Stimulated activated effector memory CD8-positive, alpha-beta T cell treated with anti-CD3 and anti-CD28 coated beads, Interleukin-12 subunit alpha, Interleukin-12 subunit beta, amount 100 ng/mL, for 72 hours (primary cell): ENCODE measurements at places on chromosomes 2 and 18.

GRCh38 chr2:193476171-193476800 lies 1281.6 kb upstream of the TMEFF2 start:
- no peak for DNase-seq

- no peak for DNase-seq
Measured at GRCh38 chr2:75076088-75076487, 117.6 kb downstream of the POLE4 start.

DNA sequence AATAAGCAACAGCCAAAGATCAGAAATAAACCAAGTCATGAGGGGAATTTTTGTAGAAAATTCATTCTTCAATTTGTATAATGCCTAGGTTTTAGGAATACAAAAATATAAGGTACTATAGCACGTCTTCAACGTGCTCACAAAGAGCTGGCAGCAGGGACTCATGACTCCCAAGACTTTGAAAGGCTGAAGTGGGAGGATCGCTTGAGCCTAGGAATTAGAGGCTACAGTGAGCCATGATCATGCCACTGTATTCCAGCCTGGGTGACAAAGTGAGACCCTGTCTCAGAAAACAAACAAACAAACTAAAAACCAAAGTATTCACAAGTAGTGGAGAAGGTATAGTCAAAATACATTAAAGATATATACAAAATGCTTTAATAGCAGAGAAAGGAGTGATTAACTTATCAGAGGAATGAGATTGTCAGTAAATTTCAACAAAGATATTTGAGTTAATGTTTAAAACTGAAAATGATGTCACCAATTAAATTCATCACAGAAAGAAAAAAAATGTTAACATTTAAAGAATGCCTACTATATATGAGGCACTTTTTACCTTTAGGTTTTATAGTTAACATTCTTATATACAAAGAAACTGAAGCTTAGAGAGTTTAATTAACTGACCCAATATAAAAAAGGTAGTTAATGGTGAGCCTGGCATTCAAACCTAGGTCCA lies 3.2 kb downstream of the WDR33 start:
- DNase-seq: no peak

GRCh38 chr2:96715658-96716057 lies 24.2 kb downstream of the LMAN2L start:
- no peak for DNase-seq

- no peak for DNase-seq
Measured at GRCh38 chr2:226860087-226860486, 24.2 kb downstream of the RHBDD1 start.

- no peak for DNase-seq
Measured at GRCh38 chr2:79977792-79978191, 326.8 kb downstream of the LRRTM1 start.

DNA sequence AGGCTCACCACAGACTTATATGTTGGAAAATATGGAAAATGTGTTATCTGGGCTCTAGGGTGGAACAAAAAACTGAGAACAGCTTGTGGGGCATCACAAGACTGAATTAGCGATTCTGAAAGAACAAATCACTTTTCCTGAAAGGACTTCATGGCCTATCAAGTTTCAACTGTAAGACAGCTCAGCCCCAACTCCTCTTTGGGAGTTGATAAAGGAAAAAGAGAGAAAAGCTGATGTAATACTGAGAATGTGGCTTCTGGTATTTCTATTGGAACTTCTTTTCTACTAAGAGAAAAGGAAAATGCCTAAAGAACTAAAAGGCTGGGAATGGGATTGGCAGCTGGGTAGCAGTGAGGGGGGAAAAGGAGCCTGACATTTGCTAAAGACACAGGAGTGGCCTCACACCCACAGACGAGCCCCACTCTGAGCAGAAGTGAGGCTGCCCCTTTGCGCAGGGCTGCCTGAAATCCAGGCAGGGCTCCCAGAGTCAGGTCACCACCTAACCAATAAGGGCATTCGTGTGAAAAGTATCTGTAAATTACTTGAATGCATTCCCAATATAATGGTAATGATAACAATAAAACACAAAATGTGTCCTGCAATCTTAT lies 75.6 kb downstream of the LRP2 start:
- DNase-seq: no peak

DNA sequence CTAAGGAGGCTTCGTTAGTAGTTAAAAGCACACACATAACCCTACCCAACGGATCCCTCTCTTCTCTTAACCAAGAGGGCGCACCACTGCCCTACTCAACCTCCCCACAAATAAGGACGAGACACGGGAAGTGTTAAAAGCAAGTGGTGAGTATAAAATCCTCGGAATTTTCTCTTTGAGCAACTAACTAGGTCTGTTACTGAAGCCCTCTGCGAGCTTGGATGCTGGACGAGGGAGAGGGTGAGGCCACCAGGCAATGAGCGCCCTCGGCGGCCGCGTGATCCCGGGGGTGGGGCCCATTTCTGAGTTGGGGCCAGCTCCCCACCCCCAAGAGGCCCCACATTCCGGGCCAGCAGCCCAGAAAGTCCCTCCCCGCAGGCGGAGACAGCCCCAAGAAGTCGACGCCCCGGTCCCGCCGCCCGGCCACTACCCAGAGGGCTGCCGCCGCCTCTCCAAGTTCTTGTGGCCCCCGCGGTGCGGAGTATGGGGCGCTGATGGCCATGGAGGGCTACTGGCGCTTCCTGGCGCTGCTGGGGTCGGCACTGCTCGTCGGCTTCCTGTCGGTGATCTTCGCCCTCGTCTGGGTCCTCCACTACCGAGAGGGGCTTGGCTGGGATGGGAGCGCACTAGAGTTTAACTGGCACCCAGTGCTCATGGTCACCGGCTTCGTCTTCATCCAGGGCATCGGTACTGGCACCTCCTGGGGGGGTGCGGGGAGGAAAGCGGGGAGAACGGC lies at the start of gene CYBRD1:
TSS of gene CYBRD1 (plus strand) at position 423 of the 736 bp plus-strand sequence. CDS start at position 495, 72 bp downstream.
- DNase-seq: peak; percentile 55

DNA sequence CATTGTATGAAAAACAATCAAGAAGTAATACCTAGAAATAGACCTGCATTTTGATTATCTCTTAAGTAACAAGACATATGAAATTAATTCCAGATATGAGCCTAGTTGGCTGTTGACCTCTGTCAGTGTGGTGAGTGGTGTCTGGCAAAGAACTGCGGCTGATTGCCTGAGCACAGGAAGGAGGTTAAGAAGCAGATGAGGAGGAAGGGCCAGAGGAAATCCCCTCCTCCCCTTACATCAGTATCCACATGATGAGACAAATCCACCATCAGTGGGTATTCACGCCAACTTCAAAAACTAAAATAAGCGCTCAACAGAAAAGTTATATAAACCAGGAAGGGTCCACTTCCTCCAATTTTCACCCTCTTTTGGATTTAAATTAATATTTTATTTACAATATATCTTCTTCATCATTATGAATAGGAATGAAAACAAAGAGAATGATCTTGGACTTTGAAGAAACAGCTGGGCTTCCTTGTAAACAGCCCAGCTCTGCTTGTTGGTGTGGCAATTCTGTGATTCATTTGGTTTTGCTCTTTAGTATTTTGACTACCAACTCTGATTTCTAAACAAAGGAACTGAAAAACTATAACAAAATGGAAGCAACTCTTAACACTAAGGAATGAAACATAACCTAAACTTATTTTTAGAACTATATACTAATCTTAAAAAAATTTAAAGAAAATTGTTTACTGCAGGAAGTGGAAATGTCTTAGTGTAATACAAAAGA lies 27.3 kb downstream of the RFTN2 start:
- DNase-seq: no peak

- DNase-seq: no peak
Measured at GRCh38 chr2:76610451-76610850, 899.7 kb upstream of the GCFC2 start.

DNA sequence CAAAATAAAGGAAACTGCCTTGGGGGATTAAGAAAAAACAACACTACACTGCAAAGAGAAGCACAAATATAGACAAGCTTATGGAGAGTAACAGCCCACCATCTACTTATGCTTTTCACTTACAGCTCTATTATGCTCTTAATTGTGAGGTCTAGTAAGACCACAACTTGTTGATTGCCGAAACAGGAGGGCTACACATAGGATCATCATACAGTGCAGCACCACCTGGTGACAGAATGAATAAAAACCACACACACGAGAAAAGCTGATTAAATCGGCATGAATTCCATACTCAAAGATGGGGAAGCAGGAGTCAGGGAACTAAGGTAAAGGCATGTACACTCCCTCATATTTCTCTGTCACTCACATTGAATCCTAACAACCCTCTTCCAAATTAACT lies 259.2 kb downstream of the IKZF2 start:
- no peak for DNase-seq

DNA sequence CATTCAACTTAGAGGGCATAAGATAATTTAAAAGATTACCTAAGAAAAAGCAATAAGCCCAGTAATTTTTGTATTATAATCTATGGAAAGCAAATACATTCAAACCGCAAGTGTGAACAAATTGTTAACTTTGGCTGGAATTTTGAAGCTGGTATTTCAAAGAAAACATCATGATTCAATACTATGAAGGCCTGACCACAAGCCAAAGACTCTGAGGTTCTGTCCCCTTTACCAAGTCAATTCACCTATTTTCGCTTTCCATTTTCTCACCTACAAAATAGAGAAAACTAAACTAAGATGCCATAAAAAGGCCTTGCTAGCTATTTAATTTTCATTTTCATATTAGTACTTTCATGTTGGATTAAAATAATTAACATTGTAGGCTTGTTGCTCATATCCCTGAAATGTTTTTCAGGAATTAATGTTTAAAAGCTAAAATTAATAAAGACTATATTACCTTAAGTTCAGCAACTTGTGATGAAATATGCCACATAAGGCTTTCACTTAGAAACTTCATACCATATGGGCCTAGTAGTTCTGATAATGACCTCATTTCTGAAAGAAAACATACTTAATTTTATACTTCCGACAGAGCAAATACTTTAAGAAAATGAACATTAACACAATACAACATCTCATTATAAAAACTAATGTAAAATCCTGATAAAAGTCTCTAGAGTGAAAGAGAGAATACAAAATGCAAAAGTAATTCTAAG lies 85.7 kb upstream of the FRZB start:
- DNase-seq: no peak

- DNase-seq: no peak
Measured at GRCh38 chr18:48201337-48202005, 207.7 kb downstream of the ZBTB7C start.

DNA sequence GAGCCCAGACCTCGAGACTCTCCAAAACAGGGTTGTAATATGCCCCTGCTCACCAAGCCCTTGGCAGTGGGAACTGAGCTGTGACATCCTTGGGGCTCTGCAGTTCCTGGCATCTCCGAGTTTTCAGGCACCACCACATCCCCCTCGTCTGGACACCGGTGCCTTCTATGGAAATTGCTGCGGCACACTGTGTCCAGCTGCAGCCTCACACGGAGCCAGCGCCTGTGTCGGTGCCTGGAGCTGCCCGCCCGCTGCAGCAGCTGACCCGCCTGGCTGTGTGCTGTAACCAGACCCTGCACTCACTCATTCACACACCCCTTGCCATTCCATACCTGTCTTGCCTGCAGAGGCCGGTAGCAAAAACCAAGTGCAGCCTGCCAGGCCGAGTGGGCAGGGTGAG lies 11.8 kb downstream of the IWS1 start:
- DNase-seq: no peak

- DNase-seq: no peak
Measured at GRCh38 chr18:10131081-10131459, 217.3 kb downstream of the VAPA start.

DNA sequence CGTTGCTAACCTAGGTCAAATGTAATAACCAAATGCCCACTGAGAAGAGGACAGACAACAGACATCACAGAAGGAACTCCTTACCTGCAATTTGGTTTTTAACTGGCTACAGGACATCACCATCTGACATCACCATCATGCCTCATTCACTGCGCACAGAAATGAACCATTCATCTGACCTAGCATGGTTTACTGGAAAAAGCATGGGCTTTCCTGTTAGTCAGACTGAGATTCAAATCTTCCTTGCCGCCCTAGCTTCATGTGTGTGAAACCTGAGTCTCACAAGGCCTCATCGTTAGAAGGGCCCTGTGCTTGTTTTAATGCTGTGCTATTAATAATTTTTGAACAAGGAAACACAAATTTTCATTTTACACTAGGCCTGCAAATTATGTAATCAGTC lies 1.1 kb upstream of the HIBCH start:
- DNase-seq: peak; percentile 76

DNA sequence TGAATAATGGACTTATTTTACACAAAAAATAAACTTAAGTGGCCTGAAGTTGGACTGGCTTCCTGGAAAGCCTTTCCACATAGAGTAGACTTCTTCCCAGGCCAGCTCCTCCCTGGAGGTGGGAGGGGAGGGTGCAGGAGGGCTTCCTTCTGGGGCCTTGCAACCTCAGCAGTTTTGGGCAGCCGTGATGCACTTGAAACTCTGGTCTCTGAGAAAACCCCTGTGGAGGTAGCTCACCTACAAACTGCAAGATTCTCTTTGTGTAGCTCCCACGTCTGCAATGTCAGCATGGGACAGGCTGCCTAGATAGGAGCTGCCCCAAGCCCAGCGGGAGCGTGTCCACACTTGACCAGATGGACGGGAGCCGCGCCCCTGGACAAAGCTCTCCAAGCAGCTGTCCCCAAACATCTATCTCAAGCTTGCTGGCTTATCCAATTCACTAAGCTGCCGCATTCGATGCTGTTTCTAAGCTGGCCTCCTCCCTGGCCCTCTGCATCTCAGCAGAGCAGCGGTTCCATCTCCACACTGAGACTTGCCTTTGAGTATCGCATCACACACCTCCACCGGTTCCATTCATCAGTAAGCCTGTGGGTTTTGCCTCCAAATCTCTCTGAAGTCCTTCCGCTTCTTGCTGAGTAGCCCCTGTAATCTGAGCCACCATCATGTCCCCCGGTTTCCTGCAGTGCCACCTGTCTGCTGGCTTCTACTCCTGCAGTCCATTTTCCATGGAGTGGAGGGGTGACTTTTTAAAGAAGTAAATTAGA lies 1.6 kb upstream of the LPIN1 start:
- DNase-seq: no peak

GRCh38 chr2:111662039-111662770 lies 221.8 kb downstream of the ANAPC1 start:
- no peak for DNase-seq

DNA sequence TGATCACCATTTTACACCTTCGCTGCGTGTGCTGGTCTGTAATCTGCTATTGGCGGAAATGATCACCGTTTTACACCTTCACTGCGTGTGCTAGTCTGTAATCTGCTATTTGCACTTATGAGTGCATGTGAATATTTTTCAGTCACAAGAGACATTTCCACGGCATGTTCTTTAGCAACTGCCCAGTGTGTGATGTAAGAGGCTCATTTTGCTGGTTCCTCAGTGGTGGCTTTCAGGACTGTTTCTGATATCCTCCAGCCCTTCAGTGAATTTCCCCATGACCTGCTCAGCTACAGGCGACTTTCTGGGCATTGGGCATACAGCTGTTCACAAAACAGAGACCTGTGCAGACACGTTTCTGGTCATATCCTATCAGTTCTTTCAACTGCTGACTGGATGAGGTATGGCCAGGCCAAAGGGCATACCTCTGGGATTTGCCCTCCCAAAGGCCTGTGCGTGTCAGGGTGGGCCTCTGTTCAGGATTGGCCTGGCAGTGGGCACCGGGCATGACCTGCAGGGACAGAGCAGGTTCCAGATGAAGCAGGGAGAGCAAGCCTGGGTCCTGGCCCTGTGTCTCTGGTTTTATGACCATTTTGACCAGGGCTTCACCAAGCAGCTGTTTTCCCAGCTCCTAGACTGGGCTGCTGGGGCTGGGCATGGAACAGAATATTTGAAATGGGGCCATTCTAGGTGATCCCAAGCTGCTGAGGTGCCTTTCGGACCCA lies 521 bp upstream of the PROM2 start:
- no peak for DNase-seq
